ENCODE measurements at places on chromosomes 3 and 15. TPM values are rescaled to one million over a fixed set of nuclear protein-coding genes. Genes with fewer than 3 reads are reported as not detected.

Gene TM4SF1
- 41.0 TPM for polyA plus RNA-seq

Gene DNAJA4
- polyA plus RNA-seq, result 69.4 TPM

Gene CYP19A1
- polyA plus RNA-seq, result 0.43 TPM

Gene SPATA12
- polyA plus RNA-seq, result 0.05 TPM

Gene OXTR
- 12.1 TPM for polyA plus RNA-seq

Gene MINAR1
- polyA plus RNA-seq, result not detected

Gene CIB2
- polyA plus RNA-seq, result 12.4 TPM

- no peak for DNase-seq
Observed at GRCh38 chr3:99868311-99868646, 50.6 kb downstream of the CMSS1 start.

- DNase-seq, result no peak
Observed at GRCh38 chr15:46441294-46442062, 806.6 kb downstream of the SQOR start.

DNA sequence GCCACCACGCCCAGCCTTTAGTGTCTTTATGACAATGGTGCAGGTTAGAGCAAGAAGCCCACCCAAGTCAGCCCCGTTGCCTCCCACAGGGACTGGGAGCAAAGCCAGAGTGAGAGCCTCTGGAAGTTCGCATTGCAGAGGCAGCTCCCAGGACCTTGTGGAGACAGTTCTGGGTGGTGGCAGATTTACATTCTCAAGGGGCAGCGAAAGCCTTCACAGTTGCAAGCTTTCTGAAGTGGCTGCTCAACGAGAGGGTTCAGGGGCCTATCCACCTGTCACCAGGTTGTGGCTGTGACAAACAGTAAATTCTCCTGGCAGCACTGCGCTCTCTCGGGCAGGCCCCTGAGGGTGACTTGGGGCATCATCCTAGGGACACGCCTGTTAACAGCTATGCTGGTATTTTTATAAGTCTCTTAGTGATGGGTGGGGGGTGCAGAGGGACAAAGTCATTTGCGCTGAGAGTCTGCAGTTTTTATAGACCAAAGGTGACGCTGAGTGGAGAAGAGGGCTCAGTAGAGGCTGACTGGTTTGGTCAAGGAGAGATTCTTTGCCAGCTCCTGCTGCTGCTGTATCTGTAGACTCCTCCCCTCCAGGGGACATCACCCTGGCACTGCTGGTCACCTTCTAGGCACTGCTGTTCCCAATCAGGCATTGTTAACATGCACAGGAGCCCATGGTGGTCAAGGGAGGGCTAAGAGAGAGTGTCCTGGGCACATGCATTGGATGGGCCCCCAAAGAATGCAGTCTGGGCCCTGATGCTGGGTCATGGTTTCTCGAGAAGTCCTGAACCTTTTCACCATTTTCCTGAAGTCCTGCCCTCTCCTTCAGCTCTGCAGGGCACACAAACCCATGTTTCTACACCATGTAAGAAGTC lies 57.5 kb upstream of the KLF13 start:
- DNase-seq, result no peak

- DNase-seq, result peak; percentile 21
Observed at GRCh38 chr3:43286841-43287499, 630 bp downstream of the SNRK start.

DNA sequence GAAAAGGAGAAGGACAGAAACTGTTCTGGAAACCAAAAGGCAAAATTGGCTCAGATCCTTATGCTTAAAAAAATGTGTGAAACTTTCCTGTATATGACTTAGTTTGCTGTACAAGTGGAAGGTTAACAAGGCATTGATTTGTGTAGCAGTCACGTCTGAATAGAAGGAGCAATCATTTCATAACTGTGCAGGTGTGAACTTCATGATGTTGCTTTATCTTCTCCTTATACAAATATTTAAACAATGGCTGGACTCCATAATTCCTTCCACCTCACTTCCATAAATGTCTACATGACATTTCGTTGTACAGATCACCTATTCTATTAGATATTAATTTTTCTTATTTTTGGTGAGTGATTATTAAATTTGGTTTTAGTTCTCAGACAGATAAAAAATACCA lies 382.7 kb upstream of the NPAP1 start:
- no peak for DNase-seq

GRCh38 chr3:129383292-129383860 lies 45.1 kb downstream of the EFCAB12 start:
- DNase-seq, result peak; percentile 55

GRCh38 chr3:142724682-142725356 lies 985 bp downstream of the TRPC1 start:
- DNase-seq, result peak; percentile 65

- DNase-seq, result no peak
Observed at GRCh38 chr15:74006774-74007639, 12.5 kb downstream of the PML start.

- no peak for DNase-seq
Observed at GRCh38 chr3:17074559-17074958, 189.8 kb downstream of the PLCL2 start.

GRCh38 chr3:186214670-186215069 lies 105.8 kb upstream of the ETV5 start:
- no peak for DNase-seq

- DNase-seq, result no peak
Observed at GRCh38 chr3:16559653-16560365, 45.4 kb downstream of the DAZL start.

- no peak for DNase-seq
Observed at GRCh38 chr15:101122266-101122665, 129.6 kb downstream of the CHSY1 start.

DNA sequence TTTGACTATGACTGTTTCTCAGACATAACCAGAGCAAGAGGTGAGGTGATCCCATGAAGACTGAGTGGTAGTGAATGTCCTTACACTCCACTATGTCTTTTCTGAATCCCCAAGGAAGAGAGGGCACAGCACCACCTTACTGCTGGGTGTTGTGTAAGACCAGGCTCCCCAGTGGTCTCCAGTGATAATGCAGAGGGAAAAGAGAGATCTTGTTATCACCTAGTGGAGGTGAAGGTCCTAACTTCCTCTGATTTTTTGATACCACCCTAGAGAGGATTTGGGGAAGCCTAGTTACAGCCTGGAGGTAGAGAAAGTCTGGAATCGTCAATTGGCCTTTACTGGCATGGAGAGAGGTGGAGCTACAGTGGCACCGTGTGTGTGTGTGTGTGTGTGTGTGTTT lies 288.0 kb upstream of the BCHE start:
- no peak for DNase-seq

- no peak for DNase-seq
Observed at GRCh38 chr3:131444180-131444579, 58.6 kb downstream of the MRPL3 start.

DNA sequence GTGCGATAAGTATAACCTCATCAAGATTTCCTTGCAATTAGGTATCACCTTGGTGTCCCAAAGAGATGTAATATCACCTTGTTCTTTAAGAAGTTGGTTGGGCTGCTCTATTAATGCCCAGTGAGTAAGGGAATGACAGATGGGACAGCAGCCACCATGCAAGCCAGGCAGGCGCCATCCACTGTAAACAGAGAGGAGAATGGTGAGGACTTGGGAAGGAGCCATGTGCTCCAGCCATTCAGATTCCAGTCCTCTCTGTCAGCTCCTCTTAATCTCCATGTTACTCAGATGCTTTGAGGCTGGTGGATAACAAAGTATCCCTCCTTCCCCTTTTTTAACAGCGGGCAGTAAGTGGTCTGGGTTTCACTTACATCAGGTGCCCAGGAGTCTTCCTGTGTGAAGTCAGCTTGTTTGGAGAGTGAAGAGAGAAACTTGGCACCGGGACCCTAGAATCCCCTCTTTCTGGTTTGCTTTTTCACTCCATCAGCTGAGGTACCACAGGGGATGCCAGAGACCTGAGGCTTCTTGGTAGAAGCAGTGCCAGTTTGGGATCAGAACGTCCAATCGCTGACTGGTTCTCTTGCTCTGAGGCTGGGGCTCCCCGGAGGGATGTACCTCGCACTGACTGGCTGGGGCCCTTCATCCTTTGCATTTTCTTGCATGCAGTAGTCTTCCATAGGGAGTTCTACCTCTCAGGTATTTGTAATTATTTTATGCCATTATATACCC lies 29.5 kb downstream of the SLCO3A1 start:
- no peak for DNase-seq

GRCh38 chr3:24270204-24270691 lies 224.4 kb downstream of the THRB start:
- no peak for DNase-seq

- peak; percentile 91 for DNase-seq
Observed at GRCh38 chr3:172082269-172082668, 42.9 kb downstream of the FNDC3B start.

DNA sequence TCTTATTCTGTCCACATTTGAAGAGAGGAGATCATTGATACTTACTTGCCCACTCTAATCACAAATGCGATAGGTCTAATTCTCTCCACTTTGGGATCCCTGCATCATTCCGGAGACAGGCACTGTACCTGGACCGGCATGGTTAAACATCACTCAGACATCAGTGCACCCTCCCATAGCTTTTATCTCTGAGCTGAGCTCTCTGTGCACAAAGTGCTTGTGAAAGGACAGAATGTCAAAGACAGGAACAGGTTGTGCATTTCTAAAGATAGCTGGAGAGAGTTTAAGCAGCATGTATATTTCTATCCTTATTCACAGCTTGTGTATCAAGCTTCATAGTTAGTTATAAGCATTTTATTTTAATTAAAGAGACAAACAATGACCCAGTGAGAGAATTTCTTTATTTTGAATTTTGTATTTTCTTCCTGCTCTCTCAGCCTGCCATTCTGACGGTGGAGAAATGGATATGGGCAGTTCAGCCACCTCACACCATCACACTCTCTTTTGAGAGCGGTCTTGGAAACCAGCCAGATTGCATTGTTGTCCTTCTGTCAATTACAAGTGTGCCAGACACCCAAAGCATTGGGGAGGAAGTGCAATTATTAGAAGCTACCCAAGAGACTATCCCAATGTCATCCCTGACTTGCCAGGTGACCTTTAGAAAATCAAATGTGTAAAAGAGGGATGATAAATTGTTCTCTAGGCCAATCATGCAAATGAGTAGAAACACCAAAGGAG lies 65.2 kb upstream of the CHL1 start:
- DNase-seq, result no peak

- no peak for DNase-seq
Observed at GRCh38 chr15:31953478-31953877, 76.8 kb upstream of the CHRNA7 start.

DNA sequence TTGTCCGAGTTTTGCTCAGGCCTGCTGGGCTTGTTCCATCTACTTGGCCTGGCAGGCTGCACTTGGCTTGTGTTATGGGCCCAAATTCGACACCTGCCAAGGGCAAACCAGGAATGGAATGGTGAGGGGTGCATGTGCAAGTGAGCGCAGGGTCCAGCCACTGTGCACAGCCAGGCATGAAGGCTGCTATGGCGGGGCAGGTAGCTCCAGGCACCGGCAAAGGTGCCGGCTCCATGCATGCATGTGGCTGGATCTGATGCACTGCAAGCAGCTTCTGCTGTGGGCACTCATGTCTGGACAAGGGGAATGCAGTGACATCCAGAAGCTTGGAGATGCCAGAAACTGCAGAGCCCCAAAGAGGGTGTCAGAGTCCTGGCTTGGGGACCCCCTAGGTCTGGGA lies 463.0 kb downstream of the EPHA3 start:
- DNase-seq, result no peak

DNA sequence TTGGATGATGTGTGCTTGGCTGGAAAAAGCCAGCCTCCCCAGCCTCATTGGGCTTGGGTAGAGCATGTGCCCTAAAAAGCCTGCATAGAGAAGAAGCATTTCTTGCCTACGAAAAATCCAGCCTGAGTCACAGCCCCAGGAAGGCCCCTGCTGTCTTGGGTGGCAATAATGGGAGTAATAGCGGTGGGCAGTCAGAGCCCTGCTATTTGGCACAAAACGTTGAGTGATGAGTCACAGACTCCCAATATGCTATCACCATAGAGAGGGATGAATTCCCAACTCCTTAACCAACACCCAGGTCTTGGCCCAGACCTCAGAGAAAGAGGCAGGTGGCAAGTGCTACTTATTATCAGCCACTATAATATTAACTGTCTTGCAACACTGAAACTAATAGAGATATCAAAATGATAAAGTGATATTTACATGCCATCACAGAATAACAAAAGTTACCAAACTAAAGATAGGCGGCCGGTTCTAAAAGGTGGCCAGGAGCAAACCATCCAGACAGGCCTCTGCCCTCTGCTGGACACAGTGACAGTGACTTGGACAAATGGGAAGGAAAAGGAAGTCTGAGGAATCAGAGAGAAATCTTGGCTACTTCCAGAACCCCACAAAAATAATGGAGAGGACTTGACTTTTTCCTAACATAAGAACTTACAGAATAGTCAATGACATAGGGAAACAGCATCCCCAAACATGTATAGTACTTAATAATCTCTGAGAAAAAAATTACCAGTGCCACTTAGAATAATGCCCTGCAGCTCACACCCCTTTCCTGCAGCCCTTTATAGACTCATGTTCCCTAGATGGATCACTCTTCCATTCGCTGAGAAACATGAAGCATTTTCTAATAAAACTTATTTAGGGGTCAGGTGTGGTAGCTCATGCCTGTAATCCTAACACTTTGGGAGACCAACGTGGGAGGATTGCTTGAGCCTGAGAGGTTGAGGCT lies 51.9 kb upstream of the MUC13 start:
- no peak for DNase-seq

DNA sequence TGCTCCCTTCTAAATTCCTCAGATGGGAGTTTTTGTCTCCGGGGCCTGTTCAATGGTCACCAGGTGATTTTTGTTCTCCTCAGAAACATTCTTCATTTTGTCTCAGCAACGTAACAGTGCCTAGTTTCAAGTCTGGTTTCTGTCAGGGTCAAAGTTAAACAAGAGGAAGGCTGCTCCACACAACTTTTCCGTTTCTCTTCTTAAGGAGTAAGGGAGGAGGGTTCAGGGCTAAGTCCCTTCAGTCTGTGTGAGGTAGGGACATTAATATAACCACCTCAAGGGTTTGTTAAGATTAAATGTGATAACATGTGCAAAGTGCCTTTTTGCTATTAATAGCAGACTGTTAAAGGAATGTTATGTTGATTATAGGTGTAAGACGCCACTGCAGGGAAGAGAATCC lies 41.8 kb downstream of the HOMER2 start:
- DNase-seq, result no peak

DNA sequence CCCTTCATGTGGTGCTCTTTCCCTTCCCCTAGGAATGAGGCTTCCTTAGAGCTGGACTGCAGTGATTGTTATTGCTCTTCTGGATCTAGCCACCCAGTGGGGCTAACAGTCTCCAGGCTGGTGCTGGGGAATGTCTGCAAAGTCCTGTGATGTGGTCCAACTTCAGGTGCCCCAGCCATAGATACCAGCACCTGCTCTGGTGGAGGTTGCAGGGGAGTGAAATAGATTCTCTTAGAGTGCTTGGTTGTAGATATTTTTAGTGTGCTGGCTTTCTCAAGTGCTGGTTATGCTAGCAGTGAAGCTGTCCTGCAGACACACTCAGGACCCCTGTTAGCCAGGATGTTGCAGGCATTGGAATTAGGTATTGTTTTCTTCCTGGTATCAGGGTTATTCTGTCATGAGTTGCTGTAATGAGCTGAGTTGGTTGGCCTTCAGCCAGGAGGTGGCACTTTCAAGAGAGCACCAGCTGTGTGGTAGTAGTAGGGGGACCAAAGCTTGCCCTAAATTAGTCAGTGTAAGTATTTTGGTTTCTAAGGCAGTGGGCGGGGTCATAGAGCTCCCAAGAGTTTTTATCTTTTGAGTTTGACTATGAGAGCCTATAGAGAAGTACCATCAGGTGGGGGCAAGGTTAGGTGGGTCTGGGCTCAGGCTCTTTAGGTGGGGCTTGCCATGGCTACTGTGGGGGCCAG lies 317.5 kb upstream of the SGO1 start:
- no peak for DNase-seq

Measured in muscle of arm (tissue), 14 donors.